ENCODE measurements at places on chromosomes 7 and 10.

- DNase-seq = no peak
Measured at GRCh38 chr7:81296726-81297125, 377.9 kb upstream of the SEMA3C start.

DNA sequence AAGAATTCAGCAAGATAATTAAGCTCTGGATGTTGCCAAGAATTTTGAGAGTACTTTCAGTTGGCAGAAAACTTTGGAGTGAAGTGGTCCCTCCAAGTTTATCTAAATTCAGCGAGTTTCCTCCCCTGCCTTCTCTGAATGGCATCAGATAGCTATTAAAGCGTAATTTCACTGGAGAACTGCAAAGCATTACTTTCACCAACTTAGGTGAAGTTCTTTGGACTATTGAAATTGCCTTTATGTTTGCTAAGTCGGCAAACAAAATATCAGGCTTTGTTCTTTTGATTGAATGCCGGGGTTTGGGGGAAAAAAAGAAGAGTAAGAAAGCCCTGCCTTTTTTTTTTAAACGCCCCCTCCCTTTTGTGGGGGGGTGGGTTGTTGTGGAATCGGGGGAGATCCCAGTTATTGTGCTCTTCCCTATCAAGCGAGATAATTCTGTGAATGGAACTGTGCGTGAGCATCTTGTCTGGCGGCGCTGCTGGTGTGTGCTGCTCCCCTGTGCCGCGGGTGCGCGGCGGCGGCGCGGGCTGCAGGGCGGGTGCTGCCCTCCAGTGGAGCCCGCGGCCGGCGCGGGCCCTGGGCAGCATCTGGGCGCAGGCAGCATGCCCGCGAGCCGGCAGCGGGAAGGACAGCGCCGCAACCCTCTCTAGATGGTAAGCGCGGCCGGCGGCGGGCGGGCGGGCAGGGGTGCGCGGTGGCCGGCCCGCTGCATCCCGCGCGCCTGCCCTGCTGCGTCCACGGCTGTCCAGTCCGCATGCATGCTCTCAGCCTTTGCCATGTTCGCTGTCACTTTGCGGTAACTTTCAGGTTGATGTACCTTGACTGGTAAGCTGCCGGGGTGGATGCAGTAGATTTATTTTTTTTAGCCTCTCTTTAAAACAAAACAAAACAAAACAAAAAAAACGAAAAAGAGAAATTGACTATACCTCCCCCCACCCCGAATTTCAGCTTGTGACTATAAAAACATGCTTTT is 176.5 kb downstream of the TCF7L2 start:
- peak; percentile 60 for DNase-seq

DNA sequence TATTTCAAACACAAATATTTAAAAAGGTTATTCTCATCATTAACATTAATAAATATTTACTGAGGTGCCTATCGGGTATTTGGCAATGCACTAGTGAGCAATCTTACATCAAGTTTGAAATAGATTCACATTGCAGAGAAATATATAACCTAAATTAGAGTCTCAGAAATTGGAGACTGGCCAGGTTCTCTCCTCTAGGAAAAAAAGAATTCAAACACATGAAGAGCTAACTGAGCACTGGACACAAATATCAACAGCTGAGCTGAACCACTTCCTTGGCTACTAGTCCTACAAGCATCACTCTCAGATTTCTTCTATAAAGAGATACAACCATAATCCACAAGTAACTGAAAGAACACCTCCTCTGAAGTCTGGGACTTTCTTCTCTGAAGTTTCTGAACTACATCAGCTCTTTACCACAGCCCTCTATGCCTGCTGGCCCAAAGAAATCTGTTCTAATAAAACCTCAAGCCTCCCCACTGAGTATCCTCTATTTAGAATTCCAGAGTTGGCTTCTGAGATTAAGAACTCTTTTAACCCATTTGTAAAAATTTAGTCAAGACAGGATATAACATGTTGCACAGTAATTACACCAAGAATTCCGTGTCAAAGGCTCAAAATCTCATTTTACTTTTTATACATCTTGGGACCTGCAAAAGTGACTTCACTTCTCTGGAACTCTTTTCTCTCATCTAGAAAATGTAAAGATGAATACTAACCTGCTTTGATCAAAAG is 45.2 kb downstream of the MTERF1 start:
- no peak for DNase-seq

DNA sequence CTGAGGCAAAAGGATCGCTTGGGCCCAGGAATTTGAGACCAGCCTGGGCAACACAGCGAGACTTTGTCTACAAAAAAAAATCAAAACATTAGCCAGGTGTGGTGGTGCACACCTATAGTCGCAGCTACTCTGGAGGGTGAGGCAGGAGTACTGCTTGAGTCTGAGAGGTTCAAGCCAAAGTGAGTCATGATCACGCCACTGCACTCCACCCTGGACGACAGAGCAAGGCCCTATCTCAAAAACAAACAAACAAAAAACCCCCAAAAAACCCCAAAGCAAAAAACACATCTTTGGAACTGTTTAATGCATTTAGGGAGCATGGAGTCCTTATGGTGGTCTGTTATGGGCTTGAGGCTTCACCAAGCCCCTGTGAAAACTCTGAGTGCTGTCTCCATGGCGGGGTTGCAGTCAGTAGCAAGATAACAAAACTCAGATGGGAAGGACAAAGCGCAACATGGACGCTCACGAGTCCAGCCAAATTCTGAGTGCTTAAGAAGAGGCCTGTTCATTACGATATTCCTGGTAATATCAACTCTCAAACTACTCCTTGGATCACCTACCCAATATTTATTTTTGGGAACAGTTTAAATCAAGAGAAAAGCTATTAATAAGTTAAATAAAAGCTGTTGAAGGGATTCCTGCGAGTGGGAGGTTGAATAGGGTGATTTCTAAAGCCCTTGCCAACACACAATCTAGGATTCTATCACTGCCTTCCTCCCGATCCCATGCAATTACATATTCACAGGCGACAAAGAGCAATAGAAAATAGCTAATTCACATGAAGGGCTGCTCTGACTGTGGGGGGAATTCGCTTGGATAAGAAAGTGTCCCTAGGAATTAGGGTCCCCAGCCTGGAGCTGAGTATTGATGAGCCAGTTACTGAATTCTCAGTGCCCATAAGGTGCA is 123.3 kb downstream of the HIPK2 start:
- no peak for DNase-seq

GRCh38 chr10:73876566-73876965 is 2.2 kb upstream of the CAMK2G start:
- no peak for DNase-seq

GRCh38 chr10:80144067-80144695 is 11.7 kb downstream of the PLAC9 start:
- peak; percentile 64 for DNase-seq

- DNase-seq = no peak
Measured at GRCh38 chr7:134405299-134405698, 53.6 kb downstream of the AKR1B1 start.

DNA sequence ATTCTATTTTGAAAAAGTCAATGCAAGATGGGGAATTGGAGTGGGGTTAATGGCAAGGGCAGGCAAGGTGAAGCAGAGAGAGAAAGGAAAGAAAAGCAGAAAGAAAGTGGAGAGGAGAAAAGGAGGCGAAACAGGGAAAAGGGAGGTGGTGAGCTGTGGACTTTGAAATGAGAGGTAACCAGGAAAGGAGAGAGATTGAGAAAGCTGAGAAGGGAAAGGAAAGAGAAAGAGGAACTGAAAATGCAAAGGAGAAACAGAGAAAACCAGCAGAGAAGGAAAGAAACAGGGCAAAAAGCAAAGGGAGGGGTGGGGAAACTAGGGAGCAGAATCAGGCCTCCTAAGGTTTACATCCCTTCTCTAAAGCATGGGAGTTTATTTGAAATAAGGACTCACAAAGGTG is 72.5 kb upstream of the TPK1 start:
- no peak for DNase-seq

- no peak for DNase-seq
Measured at GRCh38 chr7:158097453-158098124, 490.0 kb downstream of the PTPRN2 start.

GRCh38 chr7:134021836-134022235 is 105.3 kb upstream of the LRGUK start:
- DNase-seq = no peak

- no peak for DNase-seq
Measured at GRCh38 chr7:82393840-82394220, 49.7 kb downstream of the CACNA2D1 start.

DNA sequence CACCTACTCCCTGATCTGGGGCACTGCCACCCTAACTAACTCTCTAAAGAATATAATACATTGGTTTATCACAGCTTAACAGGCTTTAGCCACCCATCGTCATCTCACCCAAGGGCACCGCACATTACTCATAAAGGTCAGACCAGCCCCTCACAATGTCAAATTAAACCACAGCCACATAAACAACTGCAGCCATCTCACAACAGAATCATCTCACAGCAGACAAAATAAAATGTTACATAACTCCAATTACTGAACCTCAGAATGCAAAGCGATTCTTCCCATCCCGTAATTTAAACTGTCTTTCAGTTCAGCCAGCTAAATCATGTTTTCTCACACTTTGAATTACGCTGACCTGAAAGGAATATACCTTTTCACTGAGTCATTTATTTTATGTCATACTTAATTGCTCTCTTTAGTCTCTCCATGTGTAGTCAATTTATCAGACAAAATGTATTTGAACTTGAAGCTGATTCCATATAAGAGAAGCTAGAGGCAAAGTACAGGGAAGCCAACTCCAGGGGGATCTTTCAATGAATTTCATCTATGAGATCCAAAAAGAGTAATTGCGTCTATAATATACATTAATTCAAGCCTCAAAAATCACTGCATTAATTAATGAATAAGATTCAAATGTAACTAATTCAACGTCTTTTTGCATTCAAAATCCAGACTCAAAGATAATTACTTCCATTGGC is 96.9 kb upstream of the NEBL start:
- no peak for DNase-seq

GRCh38 chr7:17371671-17372524 is 73.4 kb downstream of the AHR start:
- no peak for DNase-seq

GRCh38 chr10:21100871-21101514 is 203.9 kb upstream of the NEBL start:
- no peak for DNase-seq

DNA sequence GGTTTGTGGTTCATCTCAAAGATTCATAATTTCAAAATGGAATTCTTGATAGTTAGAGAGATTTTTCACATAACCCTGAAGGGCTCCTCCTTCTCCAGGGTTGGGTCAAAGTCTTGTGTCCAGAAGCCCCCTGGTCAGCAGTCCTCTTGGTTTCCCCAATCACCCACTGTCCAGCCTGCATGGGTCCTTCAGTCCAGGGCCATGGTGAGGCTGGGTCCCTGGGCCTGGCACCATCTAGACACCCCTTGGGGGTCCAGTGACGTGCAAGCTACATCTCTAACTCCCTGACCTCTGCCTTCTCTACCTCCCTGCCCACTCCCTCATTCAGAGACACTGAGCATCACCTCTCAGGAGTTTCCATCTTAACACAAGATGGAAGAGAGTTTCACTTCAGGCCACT is 26.1 kb downstream of the ANXA8 start:
- no peak for DNase-seq

- no peak for DNase-seq
Measured at GRCh38 chr7:2810682-2811415, 33.3 kb downstream of the GNA12 start.

- DNase-seq = no peak
Measured at GRCh38 chr10:85600744-85601081, 765.9 kb downstream of the GRID1 start.

- no peak for DNase-seq
Measured at GRCh38 chr10:94607111-94607510, 61.5 kb downstream of the HELLS start.

- DNase-seq = no peak
Measured at GRCh38 chr7:157004521-157005455, 5.7 kb downstream of the MNX1 start.

DNA sequence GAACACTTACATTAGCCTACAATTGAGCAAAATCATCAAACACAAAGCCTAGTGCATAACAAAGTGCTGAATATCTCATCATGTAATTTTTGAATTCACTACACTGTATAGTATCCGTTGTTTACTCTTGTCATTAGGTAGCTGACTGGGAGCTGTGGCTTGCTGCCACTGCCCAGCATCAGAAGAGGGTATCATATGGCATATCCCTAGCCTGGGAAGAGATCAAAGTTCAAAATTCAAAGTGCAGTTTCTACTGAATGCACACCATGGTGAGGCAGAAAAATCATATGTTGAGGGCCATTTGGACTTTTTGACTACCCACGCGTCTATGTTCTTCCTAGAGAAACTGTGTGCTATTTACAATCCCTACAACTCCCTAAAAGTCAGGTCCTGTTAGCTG is 7.5 kb upstream of the ZC3HAV1 start:
- DNase-seq = no peak

GRCh38 chr10:10235003-10235402 is 782.7 kb upstream of the CELF2 start:
- DNase-seq = no peak

DNA sequence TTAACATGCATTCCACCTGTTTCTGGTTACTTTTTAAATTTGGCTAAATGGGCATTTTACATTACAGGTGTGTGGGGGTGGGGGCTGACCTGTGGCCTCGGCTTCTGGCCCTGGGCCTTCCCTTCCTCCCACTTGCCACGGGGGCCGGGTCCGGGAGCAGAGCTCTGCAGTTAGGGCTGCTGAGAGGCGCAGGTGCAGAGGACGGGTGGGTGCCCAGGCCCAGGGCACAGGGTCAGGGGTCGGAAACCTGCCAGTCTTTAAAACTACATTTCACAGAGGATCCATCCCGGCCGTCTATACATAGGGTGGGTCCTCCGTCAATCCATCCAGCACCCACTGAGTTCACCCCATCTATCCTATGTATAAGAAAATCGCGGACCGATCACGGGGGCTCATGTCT is 106.5 kb upstream of the INSIG1 start:
- DNase-seq = no peak

DNA sequence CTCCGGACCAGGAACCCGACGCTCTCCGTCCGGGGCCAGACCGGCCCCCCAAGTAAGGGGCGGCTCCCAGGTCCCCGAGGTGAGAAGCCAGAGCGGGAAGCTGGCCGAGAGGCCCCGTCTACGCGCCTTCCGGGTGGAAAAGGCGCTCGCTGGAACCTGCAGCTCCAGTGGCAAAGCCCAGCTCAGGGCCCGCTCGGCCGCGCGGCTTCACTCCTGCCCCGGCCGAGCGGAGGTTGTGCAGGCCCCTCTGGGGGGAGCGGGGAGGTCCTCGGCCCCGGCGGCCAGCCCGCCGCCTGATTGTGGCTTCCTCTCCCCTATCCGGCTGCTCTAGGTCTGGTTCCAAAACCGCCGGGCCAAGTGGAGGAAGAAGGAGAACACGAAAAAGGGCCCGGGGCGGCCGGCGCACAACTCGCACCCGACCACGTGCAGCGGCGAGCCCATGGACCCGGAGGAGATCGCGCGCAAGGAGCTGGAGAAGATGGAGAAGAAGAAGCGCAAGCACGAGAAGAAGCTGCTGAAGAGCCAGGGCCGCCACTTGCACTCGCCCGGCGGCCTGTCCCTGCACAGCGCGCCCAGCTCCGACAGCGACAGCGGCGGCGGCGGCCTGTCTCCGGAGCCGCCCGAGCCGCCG is 2.9 kb downstream of the UNCX start:
- peak; percentile 44 for DNase-seq

- no peak for DNase-seq
Measured at GRCh38 chr7:43880596-43880995, 11.3 kb upstream of the MRPS24 start.
